ENCODE measurements at places on chromosomes 13 and 19.

GRCh38 chr19:19006213-19006612 lies 27.1 kb downstream of the SUGP2 start:
- DNase-seq, result no peak

DNA sequence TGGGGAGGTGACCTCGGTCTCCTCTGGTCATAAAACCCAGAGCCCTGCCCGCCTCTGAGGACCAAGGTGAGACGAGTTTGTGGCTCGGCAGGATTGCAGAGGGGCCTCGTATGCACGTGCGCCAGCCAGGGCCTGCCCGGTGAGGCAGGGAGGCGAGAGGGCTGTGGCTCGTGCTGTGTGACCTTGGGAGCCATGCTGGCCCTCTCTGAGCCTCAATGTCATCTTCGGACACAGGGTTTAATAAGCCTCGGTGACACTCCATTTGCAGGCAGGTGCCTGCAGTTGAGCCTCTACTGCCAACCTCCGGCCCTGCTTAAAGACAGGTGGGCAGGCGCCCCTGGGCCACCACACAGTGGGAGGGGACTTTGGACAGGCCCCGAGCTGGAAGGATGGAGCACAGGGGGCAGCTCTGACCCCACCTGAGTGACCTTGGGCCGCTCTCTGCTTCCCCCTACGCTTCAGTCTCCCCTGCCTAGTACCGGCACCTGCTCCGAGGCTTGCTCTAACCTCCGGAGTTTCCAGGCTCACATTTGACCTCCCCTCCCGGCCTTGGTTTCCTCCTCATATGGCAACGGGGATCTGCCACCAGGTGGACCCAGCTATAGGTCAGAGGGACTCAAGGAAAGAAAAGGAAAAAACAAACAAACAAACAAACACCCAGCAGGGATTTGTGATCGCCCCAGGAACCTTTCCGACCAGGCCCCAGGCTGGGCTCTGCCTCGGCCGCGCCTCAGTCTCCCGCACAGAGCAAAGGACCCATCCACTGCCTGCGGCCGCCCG lies 3.1 kb downstream of the ZBTB7A start:
- no peak for DNase-seq

DNA sequence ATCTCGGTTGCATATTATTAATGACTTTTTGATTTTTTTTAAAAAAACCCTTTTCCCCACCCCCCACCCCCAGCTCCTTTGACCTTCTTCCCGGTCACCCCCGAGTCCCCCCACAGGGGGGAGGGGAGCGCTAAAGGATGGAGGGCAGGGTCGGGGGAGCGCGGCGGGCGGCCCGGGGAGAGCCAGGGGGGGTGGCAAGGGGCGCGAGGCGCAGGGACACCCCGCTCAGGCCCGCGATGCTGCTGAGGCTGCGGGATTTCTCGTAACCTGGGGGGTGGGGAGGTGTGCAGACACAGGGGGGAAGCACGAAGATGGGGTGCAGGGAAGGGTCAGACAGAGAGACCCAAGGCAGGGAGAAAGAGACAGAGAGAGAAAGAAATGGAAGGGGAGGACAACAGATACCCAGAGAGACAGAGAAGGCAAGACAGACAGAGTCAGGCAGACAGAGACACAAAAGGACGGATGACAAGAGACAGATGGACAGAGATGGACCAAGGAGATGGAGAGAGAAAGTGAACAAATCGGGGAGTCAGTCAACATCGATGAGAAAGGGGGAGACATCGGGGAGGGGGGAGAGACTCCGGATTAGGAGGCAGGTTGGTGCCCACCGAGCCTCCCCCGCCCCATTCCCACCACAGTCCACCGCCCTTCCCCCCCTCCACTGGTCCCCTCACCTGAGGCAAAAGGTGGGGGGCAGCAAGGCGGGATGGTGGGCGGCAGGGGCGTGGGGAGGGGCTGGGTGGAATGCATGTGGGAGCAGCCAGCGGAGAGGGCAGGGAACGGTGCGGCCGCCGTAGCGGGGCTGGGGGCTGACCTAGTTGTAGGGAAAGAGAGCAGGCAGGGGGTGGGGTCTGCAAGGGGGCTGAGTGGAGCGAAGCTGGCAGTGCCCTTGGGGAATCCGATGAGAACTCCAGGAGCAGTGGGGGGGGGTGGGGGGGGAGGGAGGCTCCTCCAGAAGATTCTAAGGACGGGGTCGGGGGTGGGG lies 14.2 kb downstream of the KCNC3 start:
- no peak for DNase-seq

- DNase-seq, result no peak
These were observed 4.9 kb upstream of the SLC25A15 start for GRCh38 chr13:40784540-40784939.

GRCh38 chr13:80866921-80867320 lies 526.0 kb upstream of the SPRY2 start:
- DNase-seq, result no peak

DNA sequence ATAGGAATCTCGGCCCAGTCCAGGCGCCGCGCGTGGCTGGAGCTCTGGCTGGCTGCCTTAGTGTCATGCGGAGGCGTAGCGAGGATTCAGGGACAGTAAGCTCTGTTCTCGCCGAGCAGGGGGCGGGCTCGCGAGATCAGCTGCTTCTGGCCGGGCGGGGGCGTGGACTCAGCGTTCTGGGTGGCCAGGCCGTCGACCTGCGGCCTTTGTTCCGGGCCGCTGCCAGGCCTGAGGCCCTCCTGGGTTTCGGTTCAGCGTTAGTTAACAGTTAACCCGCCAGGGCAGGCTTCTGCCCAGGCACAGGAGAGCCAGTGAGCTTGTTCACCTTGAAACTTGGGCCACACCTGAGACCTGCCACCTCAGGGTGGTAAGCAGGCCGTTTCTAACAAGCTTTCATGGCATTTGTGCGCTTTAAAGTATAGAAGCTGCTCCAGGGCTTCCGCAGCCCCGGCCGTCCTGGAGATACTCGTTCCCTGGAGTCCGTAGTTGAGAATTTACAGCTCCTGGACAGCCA lies 332.2 kb upstream of the SGCG start:
- DNase-seq, result no peak

DNA sequence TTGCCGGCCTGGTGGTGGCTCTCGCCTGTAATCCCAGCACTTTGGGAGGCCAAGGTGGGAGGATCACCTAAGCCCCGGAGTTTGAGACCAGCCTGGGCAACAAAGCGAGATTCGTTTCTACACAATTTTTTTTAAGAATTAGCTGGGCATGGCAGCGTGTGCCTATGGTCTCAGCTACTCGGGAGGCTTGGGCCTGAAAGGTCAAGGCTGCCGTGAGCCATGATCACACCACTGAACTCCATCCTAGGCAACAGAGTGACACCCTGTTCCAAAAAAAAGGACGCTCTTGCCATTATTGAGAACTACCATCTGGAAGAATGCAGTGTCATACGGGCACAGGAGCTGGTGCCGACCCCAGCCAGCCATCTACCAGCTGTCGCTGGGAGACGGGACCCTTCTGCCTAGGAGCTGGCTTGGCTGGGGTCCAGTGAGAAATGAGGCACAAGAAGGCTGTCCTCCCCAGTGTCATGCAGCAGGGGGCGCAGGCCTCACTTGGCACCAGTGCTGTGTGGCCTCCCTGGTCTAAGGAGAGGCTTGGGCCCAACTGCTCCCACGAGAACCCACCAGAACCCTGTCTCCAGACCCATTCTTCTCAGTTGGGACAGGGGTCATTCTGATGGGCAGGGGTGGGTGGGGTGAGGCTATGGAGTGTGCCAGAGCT lies 12.2 kb upstream of the RELB start:
- peak; percentile 6 for DNase-seq

DNA sequence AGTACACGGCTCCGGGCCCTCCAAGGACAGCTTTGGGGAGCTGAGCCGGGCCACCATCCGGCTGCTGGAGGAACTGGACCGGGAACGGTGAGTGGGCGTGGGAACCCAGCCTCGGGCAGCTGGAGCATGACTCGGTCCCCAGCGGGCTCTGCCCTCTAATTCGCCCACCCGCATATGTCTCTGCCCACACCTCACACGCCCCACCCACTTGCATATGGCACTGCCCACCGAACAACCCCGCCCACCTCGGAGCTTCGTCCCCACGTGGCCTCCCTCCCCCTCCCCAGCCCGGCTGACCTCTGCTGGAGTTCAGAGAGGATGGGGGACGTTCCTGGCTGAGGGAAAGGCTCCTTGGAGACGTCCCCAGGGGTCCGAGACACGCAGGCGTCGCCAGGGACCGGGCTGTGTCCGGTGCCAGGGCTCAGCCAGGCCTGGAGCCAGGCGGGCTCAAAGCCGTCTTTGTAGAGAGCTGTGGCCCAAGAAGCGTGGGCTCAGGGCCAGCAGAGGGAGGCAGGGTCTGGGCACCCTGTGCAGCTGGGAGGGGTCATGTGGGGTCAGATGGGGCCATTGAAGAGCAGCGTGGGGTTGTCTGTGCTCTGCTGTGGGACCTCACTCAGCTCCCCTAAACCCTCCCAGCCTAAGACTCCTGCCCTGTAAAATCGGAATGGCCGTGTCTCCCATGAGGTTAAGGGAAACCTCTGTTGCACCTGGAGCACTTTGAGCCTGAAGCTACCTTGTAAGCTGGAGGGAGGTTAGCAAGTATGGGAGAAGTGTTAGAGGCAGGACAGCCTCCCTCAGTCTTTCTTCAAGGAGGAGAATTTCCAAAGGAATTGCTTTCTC lies 3.8 kb downstream of the APC2 start:
- peak; percentile 83 for DNase-seq
